ENCODE measurements at places on chromosomes 16 and 17.

DNA sequence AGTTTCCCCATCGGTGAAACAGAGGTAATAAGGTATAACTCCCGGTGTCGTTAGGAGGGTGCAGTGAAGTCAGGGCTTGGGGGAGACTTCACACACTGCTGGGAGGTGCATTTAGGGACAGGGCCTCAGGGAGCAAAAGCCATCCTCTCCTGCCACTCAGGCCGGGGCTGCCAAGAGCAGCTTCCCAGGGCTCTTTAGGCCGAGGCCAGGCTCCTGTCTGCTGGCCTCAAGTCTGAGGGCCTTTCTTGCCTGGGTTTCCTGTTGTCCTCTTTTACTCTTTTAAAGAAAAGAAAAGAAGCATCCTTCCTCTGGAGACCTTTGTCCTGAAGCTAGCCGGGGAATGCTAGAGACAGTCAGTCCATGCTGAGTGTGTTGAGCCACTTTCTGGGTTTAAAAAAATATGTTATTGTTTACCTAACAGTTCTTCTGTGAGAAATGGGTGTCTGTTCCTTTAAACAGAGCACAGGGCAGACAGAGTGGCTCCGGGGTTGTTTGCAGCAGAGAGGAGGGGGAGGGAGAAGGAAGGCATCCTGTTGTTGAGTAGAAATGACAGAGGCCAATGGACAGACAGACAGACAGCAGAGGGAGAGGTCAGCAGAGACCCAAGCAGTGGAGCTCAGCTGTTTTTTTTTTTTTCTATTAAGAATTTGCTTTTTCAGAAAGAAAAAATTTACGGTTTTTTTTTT, 79.1 kb downstream of the C17orf67 start:
- H3K27me3 ChIP-seq: no peaks in the 10 kb centered on the region
- no peak for DNase-seq
- peaks cover 3% of the 10 kb centered on the region for H3K4me1 ChIP-seq
- no peaks in the 10 kb centered on the region for H3K36me3 ChIP-seq
- no peak overlapping the region for H3K27ac ChIP-seq

- peaks cover 25% of the 10 kb centered on the region for H3K4me1 ChIP-seq
- DNase-seq: no peak
- H3K27ac ChIP-seq: no peak overlapping the region
- H3K27me3 ChIP-seq: no peaks in the 10 kb centered on the region
- no peaks in the 10 kb centered on the region for H3K36me3 ChIP-seq
These were observed 11.2 kb downstream of the P2RX1 start for GRCh38 chr17:3905017-3905520.

- no peak overlapping the region for H3K27ac ChIP-seq
- peak overlapping the region; percentile 5 for H3K4me3 ChIP-seq
- H3K36me3 ChIP-seq: no peaks in the 10 kb centered on the region
These were observed 20.3 kb upstream of the PECAM1 start for GRCh38 chr17:64410750-64411490.

DNA sequence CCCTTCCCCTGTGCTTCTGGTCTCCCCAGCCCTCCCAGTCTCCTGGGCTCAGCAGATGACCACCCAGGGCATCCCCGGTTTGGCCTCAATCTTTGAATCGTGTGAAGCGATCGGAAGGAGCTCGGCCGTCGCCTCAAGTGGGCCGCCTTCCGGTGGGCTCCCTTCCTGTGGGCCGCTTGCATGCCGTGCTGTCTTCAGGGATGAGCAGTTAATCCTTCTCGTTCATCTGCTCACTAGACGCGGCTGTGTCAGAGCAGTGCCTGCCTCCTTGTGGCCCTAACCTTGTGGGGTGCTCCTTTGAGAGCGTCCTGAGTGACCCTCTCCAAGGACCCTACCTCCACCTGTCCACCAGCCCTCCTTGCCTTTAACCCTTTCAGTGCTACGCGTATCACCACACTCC, 40.4 kb downstream of the BAIAP2 start:
- H3K36me3 ChIP-seq: no peaks in the 10 kb centered on the region
- no peak for DNase-seq
- peaks cover 10% of the 10 kb centered on the region for H3K4me1 ChIP-seq
- H3K27ac ChIP-seq: no peak overlapping the region
- H3K4me3 ChIP-seq: no peak overlapping the region

- no peaks in the 10 kb centered on the region for H3K27me3 ChIP-seq
- no peak overlapping the region for H3K4me3 ChIP-seq
- DNase-seq: no peak
- H3K36me3 ChIP-seq: no peaks in the 10 kb centered on the region
- no peak overlapping the region for H3K27ac ChIP-seq
- H3K4me1 ChIP-seq: peaks cover 18% of the 10 kb centered on the region
These were observed 8.7 kb upstream of the ETV4 start for GRCh38 chr17:43554857-43555256.

Data from H1 (cell line).